ENCODE measurements at places on chromosomes 5 and 9. TPM values are rescaled to one million over a fixed set of nuclear protein-coding genes. Genes with fewer than 3 reads are reported as not detected.

DNA sequence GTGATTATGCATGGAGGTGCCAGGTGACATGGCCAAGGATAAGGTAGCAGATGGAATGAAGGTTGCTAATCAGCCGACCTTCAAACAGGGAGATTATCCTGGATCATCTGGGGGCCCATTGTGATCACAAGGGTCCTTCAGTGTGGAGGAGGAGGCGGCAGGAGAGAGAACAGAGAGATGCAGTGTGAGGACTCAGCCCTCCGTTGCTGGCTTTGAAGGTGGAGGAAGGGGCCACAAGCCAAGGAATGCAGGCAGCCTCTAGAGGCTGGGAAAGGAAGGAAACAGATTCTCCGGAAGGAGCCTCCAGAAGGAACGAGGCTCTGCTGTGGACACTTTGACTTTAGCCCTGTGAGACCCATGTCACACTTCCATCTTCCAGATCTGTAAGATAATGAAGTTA, 27.4 kb upstream of the EEIG1 start:
- DNase-seq: no peak

- DNase-seq: no peak
Measured at GRCh38 chr5:8813180-8813579, 732.7 kb downstream of the SEMA5A start.

DNA sequence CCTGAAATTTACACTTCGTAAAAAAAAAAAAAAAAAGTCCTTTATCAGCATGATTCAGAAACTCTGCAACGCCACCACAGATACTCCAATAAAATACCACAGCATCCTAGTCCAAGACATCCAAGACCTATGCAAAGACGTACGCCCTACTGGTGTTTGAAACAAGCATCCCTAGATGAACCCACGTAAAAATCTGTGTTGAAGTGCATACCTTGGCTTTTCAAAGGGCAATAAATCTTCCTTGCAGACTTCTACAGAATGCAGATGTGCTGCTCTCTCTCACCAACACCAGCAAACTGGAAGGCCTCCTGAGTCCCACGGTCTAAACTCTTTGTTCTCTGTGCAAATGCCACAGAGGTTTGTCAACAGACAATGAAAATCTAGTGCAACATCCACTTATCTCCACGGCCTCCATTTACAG, 38.8 kb downstream of the MYO10 start:
- DNase-seq: no peak

DNA sequence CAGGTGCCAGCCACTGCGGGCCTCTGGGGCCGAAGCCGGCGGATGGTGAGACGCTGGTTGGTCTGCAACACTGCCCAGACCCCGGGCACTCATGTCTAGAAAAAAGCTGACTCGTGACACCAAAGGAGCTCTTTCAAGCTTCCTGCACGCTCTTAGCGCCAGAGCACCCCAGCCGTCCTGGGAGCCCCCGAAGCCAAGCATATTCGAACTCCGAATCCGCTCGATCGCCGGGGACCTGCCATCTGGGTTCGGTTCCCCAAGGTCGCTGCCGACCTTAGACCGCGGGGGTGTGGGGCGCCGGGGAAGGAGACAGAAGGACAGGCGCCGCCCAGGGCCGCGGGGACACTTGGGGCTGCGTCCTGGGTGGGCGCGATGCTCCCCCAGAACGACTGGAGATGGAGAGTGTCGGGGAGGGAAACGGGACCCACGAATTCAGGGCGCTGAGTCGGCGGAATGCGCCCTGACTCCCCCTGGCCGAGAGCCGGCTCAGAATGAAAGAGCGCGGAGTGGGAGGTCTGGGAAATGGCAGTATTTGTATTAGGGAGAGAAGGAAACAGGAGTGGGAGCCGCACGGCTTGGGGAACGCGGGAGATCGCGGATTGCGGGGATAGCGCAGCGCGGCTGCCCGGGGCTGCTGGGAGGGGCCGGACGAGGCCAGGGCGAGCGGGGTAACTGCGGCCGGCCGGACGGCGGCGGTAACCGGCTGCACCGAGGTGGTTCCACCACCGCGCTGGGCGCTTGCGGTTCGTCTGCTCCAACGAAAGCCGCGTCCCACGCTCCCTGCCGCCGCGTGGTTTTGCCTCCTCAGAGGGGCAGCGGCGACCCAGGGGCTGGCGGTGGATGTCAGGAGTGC, 20.1 kb upstream of the MARCHF6 start:
- peak; percentile 39 for DNase-seq

DNA sequence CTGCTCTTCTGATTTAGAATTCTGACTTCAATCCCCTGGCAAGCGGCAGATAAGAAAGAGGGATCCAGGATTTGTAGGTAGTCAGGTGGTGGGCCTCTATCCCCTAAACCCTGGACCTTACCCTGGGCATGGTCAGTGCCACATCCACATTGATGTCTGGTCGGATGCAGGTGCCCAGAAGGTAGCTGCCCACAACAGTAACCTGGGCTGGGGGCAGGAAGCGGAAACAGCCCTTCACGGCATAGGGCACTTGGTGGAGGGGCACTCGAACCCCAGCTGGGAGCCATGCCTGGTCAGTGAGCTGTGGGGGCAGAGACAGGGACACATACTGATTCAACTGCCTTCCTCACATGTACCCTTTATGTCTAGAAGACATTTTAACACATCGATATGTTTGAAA, 3.8 kb downstream of the NOL6 start:
- DNase-seq: no peak

The LIFR gene
- total RNA-seq: 267 TPM

Data from uterus (tissue), 4 donors.